Subcutaneous preadipocyte (primary cell): ENCODE measurements at places on chromosomes 12 and 14. TPM values are rescaled to one million over a fixed set of nuclear protein-coding genes. Genes with fewer than 3 reads are reported as not detected.

P2RX2 gene
- total RNA-seq: not detected in 2 replicates

PIWIL1 gene
- not detected in 2 replicates for total RNA-seq

C1QL4 gene
- total RNA-seq: not detected in 2 replicates

LRTM2 gene
- total RNA-seq: not detected in 2 replicates

FIGNL2 gene
- under 0.01 TPM in 1 of 2 replicates, not detected in the other for total RNA-seq

CCDC38 gene
- total RNA-seq: not detected in 2 replicates

CMKLR1 gene
- total RNA-seq: 7.0 and 9.0 TPM in 2 replicates
